ENCODE measurements at places on chromosomes 13 and 19.

- DNase-seq, result no peak
Measured at GRCh38 chr13:110341445-110342244, 34.6 kb downstream of the COL4A2 start.

GRCh38 chr19:14106840-14107239 is 10.7 kb downstream of the PRKACA start:
- no peak for DNase-seq

DNA sequence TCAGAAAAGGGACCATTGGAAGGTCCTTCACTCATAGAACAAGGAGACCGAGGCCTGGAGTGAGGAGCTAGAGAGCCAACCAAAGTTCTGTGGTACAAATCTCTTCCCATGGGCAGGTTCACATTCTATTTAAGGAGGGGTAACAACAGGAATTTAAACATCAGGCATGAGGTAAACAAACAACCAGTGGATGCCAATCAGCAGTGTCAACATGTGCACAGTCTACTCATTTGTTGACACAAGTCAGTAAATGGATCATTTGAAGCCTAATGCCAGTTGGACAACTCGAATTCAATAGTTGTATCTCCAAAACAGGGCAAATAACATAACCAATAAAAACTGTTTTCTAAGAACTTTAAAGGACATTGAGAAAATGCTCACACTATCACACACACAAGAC is 6.3 kb upstream of the DOCK9 start:
- peak; percentile 11 for DNase-seq

DNA sequence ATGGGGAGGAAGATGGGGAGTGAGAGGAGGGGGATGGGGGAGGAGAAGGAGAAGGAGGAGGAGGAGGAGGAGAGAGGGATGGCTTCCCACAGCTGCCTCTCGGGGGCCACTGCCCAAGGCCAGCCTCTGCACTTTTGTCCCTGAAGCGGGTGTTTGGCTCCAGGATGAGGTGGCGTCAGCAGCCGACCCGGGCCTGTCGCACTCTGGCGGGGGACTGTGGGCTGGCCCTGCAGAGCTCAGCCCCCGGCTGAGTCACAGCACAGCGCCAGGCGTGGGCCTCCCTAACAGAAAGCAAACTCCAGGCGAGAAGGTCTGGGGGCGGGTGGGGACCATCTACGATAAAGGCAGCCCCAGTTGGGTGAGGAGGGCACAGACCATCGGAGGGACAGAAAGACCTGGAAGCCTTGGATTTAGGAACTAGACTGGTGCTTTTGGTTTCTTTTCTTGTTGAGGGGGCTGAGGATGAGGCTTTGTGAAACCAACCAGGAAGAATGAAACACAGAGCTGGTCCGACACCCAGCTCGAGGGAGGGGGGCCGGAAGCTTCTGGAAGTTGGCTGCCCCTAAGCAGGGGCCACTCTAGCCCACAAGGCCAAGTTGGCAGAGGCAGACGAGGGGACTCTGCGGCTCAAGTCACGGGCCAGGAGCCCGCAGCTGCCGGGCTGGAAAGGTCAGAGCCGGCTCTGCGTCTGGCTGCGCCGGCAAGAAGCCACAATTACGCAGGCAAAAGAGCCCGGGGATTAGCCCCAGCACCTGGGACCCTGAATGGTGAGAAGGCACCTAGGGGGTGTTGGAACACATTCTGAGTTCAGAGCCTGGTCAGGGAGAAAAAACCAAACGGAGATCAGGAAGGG is 18.2 kb downstream of the LSM4 start:
- DNase-seq, result no peak

DNA sequence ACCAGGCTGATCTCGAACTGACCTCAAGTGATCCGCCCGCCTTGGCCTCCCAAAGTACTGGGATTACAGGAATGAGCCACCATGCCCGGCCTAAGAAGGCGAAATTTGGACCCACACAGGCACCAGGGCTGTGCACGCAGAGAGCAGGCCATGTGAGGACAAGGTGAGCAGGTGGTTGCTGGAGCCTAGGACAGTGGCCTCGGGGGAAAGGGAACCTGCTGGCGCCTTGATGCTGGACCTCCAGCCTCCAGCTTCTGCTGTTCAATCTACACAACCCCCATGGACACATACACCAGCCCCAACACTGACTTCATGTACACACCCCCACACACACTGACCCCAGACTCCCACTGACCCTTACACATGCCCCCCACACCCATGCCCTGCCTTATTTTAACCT is 41.8 kb upstream of the CCNE1 start:
- no peak for DNase-seq

DNA sequence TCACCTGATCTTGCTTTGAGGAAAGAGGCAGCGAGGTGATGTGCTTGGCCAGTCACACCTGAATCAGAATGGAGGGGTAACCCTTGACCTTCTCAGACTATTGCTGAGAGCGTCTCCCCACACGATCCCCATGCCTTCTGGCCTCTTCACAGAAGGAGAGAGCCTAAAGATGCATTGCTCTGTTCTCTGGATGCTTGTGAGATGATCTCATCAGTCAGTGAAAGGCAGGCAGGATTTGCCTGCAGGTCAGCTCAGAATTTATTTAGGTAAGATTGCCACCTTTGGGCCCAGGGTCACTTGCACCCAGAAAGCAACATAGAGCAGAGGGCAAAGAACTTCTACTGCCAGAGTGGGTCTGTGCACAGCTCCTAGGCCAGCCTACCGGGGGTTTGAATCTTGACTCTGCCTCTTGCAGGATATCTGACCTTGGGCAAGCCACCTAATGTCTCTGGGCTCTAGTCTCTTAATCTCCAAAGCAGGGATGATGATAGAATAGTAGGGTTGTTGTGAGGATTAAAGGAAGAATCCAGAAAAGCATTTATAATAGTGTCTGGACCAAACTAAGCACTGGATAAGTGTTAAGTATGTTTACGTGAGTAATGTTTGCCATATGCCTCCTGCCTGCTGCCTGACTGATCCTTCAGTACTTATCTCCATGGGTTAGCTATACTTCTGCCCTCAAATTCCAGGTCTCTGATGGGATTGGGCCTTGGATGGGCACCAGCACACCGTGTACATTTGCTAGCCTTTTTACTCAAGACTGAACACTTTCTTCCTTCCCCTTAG is 8.4 kb upstream of the FLT1 start:
- DNase-seq, result no peak

- no peak for DNase-seq
Measured at GRCh38 chr19:5112681-5113575, 144.0 kb downstream of the KDM4B start.

DNA sequence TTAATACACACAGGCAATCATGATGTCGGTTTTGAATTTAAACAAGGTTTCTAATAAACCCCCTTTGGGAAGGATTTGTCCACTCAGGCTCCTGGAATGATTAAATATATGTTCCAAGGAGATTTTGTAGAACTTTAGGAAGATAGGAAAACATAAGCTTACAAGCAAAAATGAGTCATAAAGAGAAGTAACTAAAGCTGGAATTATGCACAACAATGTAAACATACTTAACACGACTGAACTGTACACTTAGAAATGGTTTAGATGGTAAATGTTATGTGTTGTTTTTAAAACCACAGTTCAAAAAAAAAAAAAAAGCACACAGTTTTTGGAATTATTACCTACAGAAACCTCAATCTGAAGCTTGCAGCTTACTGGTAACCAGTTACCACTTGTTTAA is 304.4 kb downstream of the NALCN start:
- DNase-seq, result no peak

- no peak for DNase-seq
Measured at GRCh38 chr19:17423429-17424208, 3.8 kb downstream of the MVB12A start.

DNA sequence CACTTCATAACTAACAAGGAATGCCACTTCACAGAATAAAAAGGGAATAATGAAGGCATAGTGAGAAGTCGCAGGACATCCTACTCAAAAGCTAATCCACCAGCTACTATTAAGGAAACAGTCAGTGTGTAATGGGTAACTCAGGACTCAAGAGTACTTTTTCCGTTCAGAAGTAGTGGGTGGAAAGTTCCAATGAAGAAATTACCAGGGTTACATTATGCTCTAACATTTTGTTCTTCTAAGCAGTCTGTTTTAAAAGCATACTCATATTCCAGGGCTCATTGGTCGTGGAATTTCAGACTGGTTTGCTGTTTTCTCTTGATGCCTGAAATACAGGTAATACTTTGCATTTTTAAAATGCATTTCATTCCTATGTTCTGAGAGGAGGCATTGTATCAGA is 222.4 kb upstream of the IRS2 start:
- no peak for DNase-seq

DNA sequence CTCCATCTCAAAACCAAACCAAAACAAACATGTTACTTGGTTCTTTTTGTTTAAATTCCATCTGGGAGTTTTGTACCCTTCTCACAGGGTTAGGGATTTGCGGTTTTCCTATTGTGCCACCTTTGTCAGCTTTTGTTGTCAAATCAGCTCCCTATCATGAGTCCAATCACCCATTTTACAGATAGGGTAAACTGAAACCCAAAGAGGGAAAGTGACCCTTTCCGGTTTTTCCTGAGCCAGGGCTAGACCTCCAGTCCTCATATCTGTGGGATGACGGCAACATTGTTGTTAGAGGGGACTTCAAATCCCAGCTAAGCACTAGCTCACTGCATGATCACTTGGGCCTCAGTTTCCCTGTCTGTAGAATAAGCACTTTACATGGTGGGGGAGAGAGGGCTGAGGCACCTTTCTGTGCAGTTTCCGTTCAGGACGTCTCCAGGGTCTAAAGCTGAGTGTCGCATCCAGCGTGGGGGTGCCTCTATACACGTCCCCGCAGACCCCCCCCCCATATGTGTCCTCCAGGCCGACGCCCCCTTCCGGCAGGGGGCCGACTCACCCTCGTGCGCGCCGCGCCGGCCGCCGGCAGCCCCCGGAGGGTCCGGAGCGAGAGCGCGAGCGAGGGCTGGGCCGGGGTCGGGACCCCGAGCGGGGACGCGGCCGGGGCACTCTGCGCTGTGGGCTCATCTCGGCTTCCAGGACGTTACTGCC is 3.9 kb downstream of the CCDC194 start:
- DNase-seq, result no peak

- DNase-seq, result no peak
Measured at GRCh38 chr13:67017276-67017675, 212.9 kb downstream of the PCDH9 start.

DNA sequence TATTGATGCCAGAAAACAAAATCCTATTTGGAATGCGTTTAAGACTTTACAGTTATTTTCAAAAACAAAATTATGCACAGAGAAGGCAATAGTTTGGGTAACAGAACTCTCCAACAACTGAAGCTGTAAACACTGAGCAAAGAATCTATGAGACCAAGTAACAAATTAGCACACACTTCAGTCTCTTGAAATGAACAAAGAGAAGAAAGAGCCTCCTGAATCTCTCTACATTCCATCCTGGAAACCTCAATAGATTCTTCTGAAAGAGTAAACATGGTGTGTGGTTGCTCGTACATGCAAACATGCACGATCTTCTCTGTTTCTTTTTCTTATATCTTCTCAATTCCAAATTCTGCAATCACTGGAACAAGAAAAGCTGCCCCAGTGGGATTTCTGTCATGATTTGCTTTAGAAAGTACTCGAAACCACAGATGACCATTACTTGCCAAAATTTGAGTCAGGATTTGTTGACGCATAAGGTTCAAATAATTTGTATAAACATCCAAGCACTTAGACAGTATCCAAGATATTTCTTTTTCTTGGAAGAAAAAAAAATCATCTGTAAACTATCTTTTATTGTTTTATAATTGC is 137.9 kb upstream of the DACH1 start:
- DNase-seq, result no peak

DNA sequence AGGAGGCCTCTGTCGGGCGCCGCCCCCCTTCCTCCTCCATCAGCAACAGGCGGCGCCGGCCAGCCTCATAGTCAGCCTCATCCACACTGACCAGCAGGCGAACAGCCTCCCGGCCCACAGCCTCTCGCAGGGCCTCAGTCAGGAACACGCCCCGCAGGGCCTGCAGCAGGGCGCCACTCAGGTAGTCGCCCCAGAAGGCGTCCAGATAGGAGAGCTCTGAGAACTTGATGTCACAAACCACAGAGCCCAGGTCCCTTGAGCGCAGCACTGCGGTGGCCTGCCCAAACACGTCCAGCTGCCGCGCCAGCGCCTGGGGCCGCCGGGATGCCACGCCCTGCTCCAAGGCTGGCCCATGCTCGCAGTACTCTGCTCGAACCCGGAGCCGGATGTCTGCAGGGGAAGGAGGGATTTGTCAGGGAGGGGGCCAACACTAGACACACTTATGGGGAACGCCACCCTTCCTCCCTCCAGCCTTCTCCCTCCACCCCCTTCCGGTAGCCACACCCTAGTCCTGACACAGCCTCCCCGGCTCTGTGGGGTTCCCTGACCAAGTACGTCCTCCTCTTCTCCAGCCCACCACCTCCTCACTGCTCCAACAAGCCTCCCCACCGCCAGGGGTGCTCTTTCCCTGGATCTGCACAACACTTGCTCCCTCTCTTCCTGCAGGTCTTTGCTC is 17.9 kb downstream of the DEDD2 start:
- no peak for DNase-seq

DNA sequence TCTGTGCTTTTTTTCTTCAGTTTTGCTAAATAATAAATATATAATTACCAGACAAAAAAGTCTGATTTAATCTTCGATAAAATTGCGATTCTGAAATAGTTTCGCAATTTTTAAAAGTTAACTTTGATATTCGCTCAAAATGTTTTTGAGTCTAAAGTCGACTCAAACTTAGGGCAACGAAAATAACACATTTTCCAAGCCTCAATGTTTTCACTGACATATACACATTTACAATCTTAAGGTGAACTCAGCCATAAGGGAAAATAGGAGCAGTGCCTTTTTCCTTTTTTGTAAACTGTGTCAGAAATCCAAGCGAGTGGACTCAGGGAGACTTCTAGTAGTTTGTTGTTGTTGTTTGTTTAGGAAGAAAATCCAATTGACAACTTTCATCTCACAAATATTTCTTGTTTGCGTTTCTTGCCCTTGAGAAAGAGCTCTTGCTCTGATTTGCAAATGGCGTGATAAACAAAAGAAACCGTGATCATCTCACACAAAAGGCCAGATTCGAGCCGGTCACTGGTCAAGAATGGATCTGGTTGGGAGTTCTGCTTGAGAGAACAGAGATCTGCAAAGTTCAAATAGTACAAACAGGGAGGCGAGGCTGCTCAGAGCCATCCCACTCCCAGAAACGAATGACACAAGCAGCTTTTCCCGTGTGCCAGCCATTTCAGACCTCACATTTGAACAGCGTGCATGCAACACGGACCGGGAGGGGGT is 2.1 kb downstream of the SOX21 start:
- DNase-seq, result no peak

DNA sequence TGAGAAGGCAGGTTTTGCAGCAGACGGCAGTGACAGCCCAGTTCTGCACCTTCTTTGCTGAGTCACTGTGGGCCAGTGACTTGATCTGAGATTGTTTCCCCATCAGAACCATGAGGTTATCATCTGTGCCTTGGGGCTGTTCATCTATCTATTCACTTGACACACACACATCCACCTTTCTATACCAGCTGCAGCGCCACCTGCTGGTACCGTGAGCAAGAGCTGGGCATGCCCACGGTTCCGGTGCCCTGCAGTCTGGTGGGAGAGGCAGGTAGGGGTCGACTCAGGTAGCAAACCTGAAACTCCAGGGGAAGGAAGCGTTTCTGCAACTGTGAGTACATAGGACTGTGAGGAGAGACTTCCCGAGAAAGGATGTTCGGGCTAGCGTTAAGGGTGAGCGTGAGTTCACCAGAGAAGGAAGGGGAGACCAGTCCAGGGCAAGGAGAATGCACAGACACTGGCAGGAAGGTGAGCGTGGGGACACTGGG is 7.5 kb upstream of the LIN7B start:
- no peak for DNase-seq
